NCI-H1105 treated with DMSO at 0.1 percent for 48 hours (cell line): ENCODE measurements at places on chromosomes 12 and 14.

GRCh38 chr12:81167694-81168093, 89.8 kb downstream of the ACSS3 start:
- DNase-seq: no peak

DNA sequence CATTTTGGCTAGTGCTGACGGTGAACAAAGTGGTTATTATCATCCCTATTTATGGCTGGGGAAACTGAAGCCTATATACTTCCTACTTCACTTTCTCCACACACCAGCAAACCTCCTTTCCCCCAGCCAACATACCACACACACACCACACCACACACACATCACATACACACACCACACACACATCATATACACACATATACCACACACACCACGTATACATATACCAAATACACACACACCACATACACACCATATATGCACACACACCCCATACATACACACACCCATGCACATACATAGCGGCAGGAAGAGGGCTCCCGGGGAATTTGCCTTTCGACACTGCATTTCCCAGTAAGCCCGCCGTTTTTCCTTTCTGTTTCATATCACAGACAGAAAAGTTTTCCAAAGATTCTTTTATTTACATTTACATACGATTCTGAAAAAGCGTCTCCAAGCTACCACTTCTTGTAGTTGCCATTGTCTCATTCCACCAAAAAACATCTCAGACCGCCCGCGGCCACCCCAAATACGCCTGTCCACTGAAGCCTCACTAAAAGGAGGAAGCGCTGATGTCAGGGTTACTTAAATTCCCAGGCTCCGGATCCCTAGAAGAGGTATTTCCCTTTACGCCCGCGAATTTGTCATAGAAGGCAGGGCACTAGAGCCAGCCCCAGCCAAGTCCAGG, 823 bp upstream of the RAB5B start:
- peak; percentile 7 for DNase-seq

DNA sequence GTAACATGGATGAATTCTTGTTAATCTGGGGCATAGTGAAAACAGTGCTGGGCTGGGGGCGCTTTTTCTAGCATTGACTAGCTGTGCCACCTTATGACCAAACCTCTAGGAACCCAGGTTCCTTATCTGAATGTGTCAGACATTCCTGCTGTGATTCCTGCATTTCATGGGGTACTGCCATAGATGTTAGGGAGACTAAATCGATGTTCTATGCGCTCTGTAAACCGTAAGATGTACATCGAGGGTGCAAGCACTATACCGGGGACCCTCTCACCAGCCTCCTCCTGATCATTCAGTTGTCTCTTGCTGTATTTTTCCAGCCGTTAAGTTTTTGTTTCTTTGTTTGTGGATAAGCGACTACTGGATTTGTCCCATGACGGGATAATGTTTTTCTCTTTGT, 170.9 kb upstream of the PARP11 start:
- no peak for DNase-seq

- DNase-seq: no peak
Measured at GRCh38 chr12:122643207-122643805, 59.9 kb downstream of the HCAR2 start.
